ENCODE measurements at places on chromosomes 3 and 15.

DNA sequence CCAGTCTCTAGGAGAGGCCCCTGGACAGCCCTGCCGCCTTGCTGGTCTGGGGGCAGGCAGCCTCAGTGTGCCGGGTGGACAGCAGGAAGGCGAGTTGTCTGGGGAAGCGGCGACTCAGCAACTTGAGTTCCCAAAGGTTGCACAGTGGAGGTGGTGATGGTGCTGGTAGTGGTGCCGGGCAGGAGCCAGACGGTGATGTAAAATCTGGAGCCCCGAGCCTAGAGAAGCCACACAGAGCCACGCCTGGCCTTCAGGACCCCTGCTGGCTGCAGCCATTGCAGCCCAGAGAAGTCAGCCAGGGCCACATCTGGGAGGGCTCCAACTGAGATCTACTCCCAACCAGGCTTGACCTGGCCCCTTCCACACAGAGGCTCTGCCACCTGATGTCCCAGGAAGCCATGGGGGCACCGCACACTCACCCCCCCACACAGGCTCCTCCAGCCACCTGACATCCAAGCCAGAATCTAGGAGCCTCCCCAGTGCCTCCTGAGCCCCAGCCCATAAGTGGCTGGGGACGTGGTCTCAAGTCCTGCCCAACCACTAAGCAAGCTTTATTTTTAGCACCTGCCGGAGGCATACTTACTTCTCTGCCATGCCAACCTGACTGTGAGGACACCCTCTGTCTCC is 8.8 kb downstream of the C3orf22 start:
- DNase-seq: peak; percentile 5

- no peak for DNase-seq
Measured at GRCh38 chr3:14885307-14885706, 62.1 kb upstream of the NR2C2 start.

DNA sequence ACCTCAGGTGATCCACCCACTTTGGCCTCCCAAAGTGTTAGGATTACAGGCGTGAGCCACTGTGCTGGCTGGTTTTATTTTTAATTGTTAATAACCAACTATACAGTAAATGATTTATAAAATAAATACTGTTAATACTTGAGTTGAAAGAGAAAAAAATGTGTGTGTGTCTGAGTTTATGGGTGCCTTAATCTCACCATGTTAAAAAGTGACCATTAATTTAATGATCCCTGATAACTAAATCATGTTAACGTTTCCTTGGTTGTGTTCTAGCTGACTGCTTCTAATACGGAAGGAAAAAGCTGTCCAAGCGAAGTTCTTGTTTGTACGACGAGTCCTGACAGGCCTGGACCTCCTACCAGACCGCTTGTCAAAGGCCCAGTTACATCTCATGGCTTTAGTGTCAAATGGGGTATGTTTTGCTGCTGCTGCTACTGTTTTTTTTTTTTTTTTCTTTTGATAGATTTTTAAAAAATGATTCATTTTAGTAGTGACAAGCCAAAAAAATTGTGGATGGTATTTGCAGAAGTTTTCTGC is 113.5 kb downstream of the GHSR start:
- DNase-seq: no peak

- DNase-seq: peak; percentile 51
Measured at GRCh38 chr3:126926684-126927400, 56.1 kb upstream of the PLXNA1 start.

Measured in BE2C (cell line).